Stimulated activated CD8-positive, alpha-beta memory T cell treated with anti-CD3 and anti-CD28 coated beads, Interleukin-7, amount 100 ng/mL, for 1 hour (primary cell): ENCODE measurements at places on chromosomes 12 and 14.

DNA sequence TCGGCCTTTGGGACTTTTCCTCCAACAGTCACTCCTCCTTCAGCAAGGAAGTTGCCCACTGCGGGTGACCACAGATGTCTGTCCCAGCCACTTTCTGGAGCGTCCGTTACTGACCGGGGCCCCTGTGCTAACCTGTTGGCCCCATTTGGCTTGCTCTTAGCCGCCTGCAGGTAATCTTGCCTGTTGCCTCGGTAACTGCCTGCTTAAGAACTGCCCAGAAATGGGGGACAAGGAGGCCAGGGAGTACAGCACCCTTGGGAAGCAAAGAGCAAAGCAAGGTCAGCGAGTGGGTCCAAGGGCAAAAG, 338.8 kb upstream of the SFSWAP start:
- no peak for DNase-seq

- no peak for DNase-seq
Observed at GRCh38 chr12:57487055-57487596, 742 bp upstream of the MARS1 start.

- no peak for DNase-seq
Observed at GRCh38 chr14:29097476-29097875, 330.9 kb downstream of the FOXG1 start.

DNA sequence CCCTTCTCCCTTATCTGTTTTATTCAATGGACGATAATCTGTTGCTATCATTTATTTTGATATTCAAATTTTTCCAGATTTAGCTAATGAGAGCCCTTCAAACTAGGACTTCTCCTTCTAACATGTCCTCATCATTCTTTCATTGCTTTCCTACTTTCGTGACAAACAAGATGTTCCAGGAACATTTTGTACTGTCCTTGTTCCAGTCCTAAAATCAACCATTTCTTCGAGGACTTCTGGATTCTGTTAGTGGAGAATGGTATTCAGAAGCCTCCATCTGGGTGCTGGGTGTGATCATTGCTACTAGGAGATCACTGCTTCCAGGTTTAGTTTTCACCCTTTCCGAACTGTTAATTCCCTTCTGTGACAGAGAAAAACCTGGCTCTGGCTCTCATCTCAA, 29.5 kb upstream of the FBXO34 start:
- DNase-seq, result no peak

GRCh38 chr12:104730763-104731162, 227.3 kb downstream of the SLC41A2 start:
- no peak for DNase-seq

GRCh38 chr12:130391186-130391585, 53.5 kb downstream of the PIWIL1 start:
- DNase-seq, result no peak
